ENCODE measurements at places on chromosomes 12 and 14.

- DNase-seq: no peak
Measured at GRCh38 chr14:24852312-24853060, 197.5 kb downstream of the STXBP6 start.

DNA sequence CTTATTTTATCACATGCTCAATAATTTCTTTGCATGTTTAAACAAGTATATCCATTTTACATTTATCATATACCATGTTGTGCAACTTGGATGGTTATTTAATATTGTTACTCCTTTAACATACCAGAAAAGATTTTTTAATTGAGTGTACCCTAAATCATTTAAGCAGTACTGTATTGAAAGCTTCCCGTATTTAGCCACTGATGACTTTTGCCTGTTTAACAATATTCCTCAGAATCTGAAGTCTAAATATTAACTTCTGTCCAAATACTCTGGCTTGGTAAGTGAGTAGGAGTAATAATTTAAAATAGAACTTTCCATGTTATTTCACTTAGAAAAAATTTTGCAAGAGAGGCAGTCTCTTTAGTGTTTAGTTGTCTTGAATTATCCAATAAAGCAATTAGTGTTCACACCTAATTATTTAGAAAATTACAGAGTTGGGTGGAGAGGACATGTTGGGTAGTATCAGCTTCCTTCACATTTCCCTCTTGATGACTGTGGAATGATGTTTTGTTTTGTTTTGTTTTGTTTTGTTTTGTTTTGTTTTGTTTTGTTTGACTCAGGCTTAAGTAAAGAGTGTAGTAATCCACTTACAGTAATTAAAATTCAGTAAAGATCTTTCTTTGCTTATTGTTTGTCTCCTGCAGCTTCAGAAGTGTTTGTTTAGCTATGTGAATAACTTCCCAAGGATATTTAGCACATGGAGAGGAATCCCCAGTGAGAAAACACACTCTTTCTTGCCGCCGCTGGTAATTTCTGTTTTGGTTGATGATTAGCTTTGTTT, 59.5 kb downstream of the DAAM1 start:
- no peak for DNase-seq

DNA sequence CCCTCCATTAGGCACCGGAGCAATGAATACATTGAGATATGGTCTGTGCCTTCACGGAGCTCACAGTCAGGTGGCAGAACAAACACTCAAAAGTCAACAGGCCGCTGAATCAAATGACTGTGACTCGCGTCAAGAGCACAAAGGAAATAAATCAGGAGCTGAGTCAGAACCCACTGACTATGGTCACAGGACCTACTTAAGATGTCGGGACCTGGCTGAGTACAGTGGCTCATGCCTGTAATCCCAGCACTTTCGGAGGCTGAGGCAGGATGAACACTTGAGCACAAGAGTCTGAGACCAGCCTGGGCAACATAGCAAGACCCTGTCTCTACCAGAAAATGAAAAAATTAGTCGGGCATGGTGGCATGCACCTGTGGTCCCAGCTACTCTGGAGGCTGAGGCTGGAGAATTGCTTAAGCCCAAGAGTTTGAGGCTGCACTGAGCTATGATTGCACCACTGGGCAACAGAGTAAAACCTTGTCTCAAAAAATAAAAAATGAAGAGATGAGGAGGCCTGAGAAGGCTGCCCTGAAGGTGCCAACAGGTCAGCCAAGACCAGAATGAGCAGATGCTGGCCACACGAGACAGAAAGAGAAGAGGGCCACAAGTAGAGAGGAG, 19.9 kb downstream of the TMEM233 start:
- DNase-seq: no peak

- no peak for DNase-seq
Measured at GRCh38 chr14:104158827-104159798, 20.7 kb downstream of the KIF26A start.

- DNase-seq: no peak
Measured at GRCh38 chr12:117339104-117339503, 22.3 kb downstream of the NOS1 start.

DNA sequence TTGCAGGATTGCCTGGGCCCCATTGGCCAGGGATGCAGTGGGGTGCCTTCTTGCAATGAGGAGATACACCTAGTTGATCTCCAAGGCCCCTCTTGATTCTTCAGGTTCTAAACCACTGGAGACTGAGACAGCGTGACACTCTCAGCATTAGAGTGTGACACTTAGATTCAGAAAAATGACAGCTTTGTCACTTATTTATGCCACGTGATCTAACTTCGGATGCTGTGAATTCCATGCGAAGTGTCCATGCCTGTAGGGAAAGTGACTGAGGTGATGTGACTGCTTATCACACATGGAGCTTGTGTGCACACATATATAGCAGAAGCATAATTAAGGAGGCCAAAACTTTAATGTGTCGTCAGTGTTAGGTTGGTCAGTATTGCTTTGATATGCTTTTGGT, 30.4 kb downstream of the FBXW8 start:
- DNase-seq: no peak

GRCh38 chr12:63965936-63966605, 121.6 kb downstream of the SRGAP1 start:
- no peak for DNase-seq

DNA sequence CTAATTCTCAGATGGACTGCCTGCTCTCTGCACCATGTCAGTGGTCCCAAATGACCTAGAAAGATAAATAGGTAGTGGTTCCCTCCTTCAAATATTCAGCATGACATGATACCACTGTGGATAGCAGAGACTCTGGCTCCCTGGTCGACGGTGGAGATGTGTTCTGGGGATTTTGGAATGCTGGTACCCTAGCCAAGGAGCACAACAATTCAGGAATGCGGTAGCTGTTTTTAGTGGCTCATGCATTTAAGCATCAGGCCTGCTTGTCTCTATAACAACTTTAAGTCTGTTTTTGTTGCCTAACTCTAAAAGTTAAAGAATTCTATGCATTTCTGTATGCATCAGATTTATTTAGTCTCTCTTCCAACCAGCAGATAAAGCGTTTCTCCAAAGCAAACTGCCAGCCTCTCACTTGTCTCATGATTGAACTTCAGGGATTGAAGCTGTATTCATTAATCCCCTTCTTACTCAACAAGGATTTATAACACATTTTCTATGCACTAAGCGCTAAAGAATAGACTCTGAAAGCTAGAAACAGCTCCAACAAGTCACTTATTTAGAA, 164.9 kb upstream of the BMP4 start:
- no peak for DNase-seq

DNA sequence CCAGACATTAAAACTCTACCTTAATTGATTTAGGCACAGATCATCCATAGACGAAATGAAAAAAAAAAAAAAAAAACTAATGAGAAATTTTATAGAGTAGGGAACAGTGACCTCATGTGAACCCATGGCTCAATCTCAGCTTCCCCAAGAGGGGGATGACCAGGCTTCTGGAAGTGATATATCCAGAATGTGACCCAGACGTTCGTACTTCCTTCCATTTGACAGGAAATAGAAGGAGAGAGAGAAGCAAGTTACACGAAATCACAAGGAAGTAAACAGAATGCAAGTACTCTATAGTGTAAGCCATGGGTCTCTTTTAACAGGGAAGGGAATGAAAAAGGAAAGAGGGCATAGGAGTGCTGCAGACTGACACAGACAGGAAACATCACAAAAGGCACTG, 10.1 kb downstream of the FOXN3 start:
- DNase-seq: no peak

Measured in NCI-H446 (cell line).